ENCODE measurements at places on chromosomes 12 and 14. TPM values are rescaled to one million over a fixed set of nuclear protein-coding genes. Genes with fewer than 3 reads are reported as not detected.

Gene PGAM5
- total RNA-seq, result 41.3 TPM

Gene KRT81
- not detected for total RNA-seq

Gene PPP4R4
- 1.4 TPM for total RNA-seq

Gene RIPK3
- total RNA-seq, result not detected

Gene FAM222A
- 0.30 TPM for total RNA-seq

Gene KRT72
- total RNA-seq, result not detected

Gene CD27
- total RNA-seq, result not detected
